ENCODE measurements at places on chromosomes 2 and 18.

DNA sequence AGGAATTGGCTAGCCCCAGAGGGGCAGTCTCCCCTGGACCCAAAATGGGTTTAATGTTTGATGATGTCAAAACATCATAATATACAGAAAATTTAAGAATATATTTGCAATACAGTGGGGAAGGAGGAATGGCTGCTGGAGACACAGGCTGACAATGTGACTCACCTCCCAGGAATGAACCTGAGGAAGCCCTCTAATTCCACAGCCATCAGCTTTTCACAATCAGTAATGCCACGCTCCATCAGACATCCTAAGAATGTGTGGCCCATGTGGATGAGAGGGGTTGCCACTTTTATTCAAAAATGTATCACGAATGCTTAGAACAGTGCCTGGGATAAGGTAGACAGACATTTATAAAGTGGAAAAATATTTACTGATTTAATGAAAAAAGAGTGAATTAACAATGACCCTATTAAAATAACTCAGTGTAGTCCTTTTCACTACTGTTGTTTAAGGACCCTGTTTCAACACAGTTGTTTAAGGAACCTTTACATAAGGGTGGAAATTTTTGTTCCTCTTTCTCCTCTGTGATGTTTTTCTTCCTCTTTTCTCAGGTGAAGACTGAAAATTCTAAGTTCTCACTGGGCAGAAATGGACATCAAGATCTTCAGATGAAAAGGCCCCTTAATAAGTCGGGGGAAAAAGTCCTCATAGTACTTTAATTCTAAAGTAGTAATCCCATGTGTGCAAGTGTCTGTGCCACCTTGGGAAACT is 17.5 kb upstream of the TMEM163 start:
- DNase-seq: no peak

- no peak for DNase-seq
These were observed 72.4 kb downstream of the ALPK2 start for GRCh38 chr18:58556331-58557007.

DNA sequence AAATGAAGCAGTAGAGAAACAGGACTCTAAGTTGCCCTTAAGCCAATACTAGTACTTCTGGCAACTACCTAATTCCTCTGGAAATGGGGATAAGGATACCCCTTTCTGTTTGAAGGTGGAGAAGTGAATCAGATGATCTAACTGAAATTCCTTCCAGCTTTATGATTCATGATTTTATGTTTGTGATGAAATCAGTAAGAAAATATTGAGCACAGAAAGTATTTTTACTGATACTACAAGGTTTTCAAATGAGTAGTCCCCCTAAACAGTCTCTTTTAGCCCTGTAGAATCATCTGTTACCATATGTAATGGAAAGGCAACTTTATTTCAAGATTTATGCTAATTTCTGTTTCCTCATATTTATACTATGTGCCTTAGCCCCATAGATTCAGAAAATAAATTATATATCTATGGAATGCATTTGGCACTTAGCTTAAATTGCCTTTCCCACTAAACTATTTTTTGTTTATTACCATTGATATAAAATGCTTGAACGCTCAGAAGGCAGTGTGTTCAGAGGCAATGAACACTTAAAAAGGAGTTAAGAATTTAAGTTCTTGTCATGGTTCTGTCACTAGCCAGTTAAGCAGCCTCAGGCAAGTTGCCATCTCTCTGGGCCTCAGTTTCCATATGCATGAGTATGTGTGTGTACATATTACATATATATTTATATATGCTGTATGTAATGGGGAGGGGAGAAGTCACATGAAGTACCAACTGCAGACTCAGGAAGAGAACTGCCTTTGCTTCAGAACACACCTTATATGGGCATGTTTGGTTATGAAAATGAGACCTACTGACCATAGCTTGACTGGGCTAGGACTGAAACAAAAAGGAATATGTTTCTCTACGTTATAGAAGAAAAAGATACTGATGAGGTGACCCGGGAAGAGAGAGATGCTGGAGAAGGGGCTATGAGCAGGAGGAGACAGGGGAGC is 97.7 kb downstream of the CDC42EP3 start:
- no peak for DNase-seq

GRCh38 chr18:51257150-51257549 is 59.7 kb upstream of the MEX3C start:
- no peak for DNase-seq

DNA sequence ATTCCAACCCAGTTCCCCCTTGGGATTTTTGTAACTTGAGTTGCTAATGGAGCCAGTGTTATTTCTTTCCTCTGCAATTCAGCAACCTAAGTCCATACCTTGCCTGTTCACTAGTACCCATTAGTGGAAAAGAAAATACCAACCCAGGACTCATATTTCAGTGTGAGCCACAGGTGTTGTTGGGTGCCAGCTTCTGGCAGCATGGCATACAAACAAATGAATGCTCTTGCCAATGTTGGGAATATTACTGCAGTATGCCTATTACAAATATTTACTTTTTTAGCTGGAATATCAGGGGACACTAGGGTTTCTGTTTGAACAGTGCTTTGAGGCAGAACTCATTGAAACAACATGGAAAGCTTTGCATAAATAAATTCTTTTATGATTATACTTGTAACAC is 130.2 kb downstream of the NCKAP5 start:
- DNase-seq: no peak

GRCh38 chr2:85388878-85389538 is 21.2 kb downstream of the CAPG start:
- DNase-seq: no peak

GRCh38 chr2:177682006-177682405 is 289.4 kb downstream of the AGPS start:
- DNase-seq: no peak

DNA sequence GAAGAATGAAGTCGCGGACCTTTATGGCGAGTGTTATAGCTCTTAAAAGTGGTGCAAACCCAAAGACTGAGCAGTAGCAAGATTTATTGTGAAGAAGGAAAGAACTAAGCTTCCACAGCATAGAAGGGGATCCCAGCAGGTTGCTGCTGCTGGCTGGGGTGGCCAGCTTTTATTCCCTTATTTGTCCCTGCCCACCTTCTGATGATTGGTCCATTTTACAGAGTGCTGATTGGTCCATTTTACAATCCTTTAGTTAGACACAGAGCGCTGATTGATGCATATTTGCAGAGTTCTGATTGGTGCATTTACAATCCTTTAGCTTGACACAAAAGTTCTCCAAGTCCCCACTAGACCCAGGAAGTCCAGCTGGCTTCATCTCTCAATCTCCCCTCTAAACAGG is 36.3 kb upstream of the EN1 start:
- DNase-seq: no peak

GRCh38 chr18:63378919-63379638 is 12.1 kb upstream of the KDSR start:
- no peak for DNase-seq

- DNase-seq: peak; percentile 45
These were observed 411.1 kb downstream of the RAD51AP2 start for GRCh38 chr2:17107151-17107550.

DNA sequence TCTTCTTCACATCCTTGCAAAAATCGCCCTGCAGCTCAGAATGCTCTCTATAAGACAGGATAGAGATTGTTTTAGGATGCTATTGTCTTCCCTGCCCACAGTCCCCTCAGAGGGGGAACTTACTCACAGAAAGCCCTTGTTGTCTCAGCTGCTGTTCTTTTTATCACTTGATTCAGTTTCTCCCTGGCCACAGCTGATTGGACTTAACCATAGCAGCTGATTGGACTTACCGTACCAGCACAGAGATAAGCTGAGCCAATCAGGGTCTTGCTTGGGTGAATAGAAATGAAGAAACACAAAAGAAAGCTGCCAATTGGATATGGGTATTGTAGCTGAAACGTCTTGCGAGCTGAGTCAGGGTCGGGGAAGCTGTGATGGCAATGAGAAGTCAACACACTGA is 194.2 kb upstream of the MEX3C start:
- no peak for DNase-seq

DNA sequence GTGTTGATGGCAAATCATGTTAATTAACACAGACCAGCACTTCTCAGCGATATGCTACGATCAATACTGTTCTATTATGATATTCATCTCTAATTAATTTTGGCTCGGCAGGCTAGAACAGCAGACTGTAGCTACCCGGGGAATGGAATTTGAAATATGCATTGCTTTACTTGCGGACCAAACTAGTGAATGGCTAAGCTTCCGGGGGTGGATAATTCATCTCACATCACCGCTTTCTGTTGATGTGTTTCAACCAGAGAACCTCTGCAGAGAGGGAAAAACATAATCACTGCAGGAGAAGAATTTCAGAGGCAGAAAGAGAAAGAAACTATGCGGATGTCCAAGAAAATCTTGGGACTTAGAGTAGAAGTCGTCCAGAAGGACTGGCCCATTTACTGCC is 490.9 kb downstream of the STK39 start:
- no peak for DNase-seq

DNA sequence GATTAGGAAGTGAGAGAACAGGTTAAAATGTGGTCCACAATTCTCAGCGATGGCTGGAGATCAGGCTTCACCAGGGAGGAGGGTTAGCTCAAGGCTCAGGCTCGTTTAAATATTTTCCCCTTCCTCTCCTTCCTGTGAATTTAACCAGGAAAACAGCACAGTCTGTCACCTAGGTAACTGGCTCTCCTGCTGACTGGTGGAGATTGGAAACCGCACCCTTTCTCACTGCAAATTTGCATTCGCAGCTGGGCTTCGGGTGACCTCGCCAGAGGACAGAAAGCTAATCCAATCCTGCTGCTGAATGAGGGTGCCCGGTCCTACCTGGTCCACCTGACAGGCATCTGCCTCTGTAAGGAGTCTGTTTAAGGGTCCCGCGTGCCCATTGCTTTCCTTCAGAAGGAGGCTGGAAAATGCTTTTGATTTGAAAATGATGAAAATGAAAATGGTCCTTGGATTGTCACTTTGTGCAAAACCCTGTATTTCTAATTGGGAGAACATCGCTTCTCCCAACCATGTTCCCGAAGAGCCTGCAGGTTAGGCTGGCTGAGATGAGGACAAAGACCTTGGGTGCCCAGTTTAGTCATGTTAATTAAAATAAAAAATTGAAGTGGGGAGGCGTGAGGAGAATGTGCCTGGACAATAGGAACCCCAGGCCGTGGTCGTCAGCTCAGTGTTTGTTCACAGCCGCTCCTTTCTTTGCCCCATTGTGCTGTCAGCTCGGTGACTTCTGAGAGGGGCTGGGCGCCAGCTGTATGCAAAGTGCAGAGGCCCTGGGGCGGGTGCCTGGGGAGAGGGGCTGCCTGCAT is 43.4 kb upstream of the MTCL1 start:
- DNase-seq: no peak

GRCh38 chr2:217647226-217647625 is 355.6 kb downstream of the TNS1 start:
- DNase-seq: no peak

DNA sequence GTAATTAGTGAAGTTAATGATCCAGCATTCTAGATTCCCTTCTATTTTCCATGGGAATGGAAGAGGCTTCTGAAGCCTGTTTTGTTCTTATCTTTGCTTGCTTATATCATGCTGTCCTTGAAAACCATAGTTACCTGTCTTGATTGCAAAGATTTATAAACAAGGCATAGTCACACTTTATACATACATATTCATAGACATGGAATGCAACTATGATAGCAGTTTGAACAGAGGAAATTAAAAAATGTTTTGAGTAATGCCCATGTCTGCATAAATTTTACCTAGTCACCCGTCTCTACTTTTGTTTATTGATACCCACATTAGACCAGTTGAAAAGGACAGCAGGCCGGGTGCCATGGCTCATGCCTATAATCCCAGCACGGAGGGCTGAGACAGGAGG is 289.0 kb downstream of the PTPRM start:
- DNase-seq: no peak

- DNase-seq: no peak
These were observed 656.3 kb downstream of the XIRP2 start for GRCh38 chr2:167544602-167545001.
